ENCODE measurements at places on chromosomes 5 and 9.

DNA sequence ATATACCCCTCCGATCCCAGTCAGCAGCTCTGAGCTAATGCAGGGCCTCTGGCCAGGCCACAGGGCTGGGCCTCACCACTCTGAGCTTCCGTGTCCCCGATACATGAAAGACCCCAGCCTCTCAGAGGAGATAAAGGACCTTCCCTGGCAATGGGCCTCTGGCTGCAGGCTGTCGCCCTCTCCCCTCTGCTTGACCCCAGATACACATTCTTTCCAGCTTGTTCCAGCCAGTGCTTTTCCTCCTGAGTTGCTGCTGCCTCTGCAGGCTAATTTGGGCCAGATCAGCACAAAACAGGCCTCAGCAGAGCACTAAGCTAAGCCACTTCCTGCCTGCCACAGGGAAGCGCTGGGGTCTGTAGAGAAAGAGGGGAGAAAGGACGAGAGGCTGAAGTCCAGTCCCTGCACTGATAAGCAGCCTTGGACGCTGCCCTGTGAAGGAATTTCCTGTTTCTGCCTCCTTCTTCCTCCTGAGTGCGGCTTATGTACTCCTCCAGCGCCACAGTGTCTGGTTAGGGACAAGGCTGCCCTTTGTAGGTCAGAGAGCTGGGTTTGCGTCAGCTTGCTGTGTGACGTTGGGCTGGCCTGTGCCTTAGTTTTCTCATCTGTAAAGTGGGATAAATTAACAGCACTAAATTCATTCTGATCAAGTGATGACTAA lies 73.0 kb upstream of the IL17B start:
- no peak for DNase-seq

- no peak for DNase-seq
Observed at GRCh38 chr5:105536675-105537074, 1974.1 kb upstream of the NUDT12 start.

- no peak for DNase-seq
Observed at GRCh38 chr9:116450378-116451139, 236.5 kb upstream of the TRIM32 start.

DNA sequence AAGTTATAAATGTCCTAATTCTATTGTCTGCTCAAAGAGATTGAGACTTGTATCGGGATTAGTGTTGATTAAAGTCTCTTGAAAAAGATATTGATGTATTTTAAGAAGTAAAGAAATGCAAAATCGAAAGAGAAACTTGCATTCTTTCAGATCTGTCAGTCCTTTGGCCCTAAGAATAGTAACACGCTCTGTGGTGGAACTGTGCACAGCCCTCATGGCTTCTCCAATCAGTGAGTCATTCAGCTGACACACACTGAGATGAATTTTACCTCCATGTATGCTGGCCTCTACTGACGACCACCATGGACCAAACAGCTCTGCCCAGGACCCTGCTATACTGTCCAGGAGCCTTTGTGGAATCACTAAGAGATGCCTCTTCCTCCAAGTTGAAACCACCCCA lies 232.4 kb downstream of the ESM1 start:
- no peak for DNase-seq

All from HS-5 (cell line).